ENCODE measurements at places on chromosomes 7 and 10.

GRCh38 chr10:79472449-79472848 lies 27.0 kb upstream of the ZCCHC24 start:
- DNase-seq, result no peak

- no peak for DNase-seq
Observed at GRCh38 chr7:69622014-69622835, 23.9 kb downstream of the AUTS2 start.

- peak; percentile 72 for DNase-seq
Observed at GRCh38 chr7:138170959-138171703, 94.9 kb downstream of the AKR1D1 start.

- no peak for DNase-seq
Observed at GRCh38 chr7:155346285-155346684, 48.6 kb downstream of the INSIG1 start.

GRCh38 chr10:64113792-64114191 lies 592.6 kb downstream of the REEP3 start:
- no peak for DNase-seq

DNA sequence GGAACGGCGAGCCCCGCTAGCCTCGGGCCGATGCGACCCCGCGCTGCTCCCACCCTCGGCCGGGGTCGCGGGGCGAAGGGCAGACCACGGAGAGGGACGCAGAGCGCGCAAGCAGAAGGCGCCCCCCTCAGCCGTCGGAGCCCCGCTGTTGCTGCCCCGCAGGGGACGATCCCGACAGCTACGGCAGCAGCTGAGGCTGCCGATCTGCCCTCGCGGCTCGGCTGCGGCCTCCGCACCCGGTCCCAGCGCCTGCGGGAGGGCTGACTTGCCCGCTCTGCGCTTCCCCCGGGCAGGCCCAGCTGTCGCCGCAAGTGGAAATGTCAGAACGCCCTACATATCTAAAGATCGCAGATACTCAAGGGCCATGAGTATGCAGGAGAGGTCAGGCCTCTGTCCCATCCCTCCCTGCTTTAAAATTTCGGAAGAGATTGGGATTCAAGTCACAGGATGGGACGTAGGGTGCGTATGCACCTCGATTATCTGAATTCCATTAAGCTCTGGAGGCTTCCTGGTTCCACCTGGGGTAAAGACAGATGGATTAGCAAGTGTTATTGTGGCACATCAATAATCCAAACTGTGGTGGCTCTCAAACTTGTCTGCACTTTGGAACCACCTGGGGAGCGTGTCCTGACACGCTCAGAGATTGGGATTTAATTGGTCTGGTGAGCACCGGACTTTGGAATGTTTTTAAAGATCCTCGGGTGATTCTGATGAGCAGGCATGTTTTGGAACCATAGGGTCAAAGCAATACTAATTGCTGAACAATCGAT lies at the start of gene CRPPA:
CRPPA (minus strand) TSS at position 206 of the 770 bp plus-strand sequence. CDS start 216 bp downstream, outside the sequence.
- peak; percentile 82 for DNase-seq

DNA sequence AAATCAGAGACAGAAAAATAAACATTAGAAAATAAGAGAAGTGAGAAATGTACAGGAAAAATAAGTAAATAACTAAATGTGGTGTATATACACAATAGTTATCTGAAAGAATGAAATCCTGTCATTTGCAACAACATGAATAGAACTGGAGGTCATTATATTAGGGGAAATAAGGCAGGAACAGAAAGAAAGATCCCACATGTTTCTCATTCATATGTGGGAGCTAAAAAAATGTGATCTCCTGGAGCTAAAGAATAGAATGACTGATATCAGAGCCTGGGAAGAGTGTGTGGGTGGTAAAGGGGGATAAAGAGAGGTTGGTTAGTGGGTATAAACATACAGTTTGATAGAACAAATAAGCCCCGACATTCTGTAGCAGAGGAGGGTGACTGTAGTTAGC lies 27.3 kb downstream of the PLXDC2 start:
- no peak for DNase-seq

- DNase-seq, result no peak
Observed at GRCh38 chr7:52475001-52475582, 560.3 kb upstream of the POM121L12 start.

GRCh38 chr7:135414850-135415439 lies 95.0 kb downstream of the CNOT4 start:
- peak; percentile 69 for DNase-seq

DNA sequence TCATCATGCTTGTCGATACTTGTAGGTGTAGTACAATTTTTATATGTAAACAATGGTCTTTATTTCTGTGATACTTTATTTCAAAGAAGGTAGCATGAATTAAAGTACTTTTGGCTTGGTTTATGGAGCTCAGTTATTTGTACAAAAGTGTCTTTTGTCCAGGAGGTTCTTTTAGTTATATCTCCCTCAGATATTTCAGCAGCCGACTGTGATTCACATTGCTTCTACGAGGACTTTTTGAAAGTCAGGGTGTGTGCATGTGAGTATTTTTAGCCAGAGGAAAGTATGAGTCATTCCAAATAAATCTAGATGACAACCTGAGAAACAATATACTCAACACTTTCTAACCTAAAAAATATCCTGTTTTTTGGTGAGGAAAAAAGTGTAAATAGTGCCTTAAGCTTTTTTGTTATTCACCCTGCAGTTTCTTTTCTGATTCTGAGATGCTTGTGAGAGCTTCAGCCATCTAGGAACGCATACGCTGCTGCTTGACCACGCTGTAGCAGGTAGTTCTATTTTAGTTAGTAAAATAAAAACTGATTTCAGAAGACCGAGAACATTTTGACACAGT lies 595 bp upstream of the SUN1 start:
- peak; percentile 73 for DNase-seq

DNA sequence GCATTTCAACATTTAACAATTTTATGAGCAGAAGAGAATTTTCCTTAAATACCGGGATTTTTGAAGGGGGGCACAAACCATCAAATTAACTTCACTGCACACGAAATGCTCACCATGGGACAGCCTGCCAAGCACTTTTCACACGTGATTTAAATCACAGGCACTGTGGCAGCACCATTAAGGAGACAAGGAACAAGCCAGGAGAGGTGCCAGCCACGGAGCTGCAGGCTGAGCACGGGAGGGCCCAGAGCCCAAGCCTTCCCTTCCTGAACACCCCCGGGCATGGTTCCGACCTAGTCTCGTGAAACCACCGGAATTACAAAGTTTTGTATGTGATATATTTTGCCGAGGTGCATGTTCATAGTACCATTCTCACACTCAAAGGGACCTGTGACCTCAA lies 13.4 kb downstream of the PITRM1 start:
- DNase-seq, result no peak

DNA sequence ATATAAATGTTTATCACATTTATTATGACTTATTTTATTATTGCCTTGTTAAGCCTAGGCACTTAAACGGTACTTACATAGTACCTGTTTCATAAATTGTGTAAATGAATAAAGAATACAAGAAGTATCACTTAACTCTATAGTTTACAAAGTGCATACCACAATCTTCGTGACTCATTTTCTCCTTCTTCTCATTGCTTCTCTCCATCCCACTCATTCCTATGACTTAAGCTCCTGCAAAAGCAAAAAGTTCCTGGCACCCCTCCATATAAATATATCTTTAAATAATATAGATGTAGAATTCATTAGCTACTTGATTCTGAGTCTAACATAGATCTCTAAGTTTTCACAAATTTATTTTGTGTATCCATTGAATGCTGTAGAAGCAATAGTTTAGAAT lies 1382.0 kb upstream of the CELF2 start:
- DNase-seq, result no peak

GRCh38 chr10:8049865-8050555 lies 4.5 kb upstream of the GATA3 start:
- peak; percentile 74 for DNase-seq

- DNase-seq, result no peak
Observed at GRCh38 chr10:5589661-5590511, 65.1 kb downstream of the CALML3 start.

DNA sequence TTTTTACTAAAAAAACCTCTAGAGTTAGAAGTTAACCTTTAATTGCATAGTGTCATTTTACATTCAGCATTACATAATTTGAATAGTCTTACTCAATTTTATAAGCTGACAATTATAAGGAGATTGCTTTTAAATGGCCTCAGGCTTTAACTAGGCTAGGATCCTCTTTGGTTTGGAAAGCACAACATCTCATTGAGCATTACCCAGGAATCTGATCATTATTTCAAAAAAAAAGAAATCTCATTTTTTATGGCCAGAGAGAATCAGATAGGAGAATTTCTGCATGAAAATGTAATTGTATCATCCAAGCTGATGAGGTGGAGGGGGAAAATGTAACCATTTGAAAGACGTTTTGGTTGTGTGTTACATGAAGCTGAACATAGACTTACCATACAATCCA lies 324.9 kb upstream of the POT1 start:
- DNase-seq, result no peak

- no peak for DNase-seq
Observed at GRCh38 chr7:101081432-101081831, 3.8 kb upstream of the TRIM56 start.

GRCh38 chr10:91575044-91575610 lies 57.7 kb downstream of the PPP1R3C start:
- DNase-seq, result no peak

- no peak for DNase-seq
Observed at GRCh38 chr10:31697271-31698180, 231.1 kb downstream of the ARHGAP12 start.

DNA sequence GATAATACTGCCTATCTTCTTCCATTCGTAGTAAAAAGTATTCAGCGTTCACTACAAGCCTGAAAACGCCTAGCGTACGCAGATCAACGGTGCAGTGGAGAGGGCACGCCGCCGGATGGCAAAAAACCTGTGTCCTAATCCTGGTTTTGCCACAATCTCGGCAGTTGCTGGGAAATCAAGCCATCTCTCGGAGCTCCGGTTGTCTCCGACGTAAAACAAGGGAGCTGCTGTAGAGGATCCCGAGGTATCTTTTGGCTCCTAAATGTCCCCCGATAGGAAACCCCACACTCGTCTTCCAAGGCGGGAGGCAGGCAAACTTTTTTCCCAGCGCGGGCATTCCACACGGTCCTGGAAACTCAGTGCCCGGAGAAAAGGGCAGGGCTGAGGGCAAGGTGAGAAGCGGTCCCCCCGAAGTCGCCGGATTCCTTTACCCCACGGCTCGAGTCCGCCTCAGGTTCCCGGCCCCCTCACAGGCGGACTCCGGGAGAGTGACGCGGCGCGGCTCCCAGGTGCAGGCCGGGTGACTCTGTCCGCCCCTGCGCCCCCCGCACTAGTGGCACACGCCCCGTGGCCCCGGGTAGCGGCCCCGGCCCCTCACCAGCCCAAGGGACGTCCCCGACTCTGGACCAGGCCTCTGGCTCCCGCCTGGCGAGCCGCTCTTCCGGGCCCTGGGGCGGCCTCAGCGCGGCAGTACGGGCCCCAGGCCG lies 649 bp downstream of the IDE start:
- DNase-seq, result peak; percentile 81

- DNase-seq, result peak; percentile 87
Observed at GRCh38 chr7:128841921-128842673, 11.9 kb downstream of the FLNC start.

- DNase-seq, result no peak
Observed at GRCh38 chr10:100019787-100020141, 10.0 kb upstream of the DNMBP start.

DNA sequence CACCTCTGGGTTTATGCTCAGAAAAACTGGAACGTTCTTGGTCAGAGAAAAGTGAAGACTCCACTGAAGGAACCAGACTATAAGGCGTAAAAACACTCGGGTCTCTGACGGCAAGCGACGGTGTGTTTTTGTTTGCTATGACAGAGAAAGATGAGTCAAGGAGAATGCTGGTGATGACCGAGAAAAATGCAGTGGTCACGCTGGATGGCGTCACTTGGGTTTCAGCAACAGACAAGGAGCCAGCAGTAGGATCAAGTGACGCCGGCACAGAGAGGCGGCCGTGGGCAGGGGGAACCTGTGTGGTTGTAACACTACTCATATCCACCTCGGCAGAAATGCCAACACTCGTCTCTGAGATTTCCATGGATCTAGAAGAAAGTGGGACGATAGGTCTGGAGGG lies 63.4 kb downstream of the KIAA1549 start:
- no peak for DNase-seq

DNA sequence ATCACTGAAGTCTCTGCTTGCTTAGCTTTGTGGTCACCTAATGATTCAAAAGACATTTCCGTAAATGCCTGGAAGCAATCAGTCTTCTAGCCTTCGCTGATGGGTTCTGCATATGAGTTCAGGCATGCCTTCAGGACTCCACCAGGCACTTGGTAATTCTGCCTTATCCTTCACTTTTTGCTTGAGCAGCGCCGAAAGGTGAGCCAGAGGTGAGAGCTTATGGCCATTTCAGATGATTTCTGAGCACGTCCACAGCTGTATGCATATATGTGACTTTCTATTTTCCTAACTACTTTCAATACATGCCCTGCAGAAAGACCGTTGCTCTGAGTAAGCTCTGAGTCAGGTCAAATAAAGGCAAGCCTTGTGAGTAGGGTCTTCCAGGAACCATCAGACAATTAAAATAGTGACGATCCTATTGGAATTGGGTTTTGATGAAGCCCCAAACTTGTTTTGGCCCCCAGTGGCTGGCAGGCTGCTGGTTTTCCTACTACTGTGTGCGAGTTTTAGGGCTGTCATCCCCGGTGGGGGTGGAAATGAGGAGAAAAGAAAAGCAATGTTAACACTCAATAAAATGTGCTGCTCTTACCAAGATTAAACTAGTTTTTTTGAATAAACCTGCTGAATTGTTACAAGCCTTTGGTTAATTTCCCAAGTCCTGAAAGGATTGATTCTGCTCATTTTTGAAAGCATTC lies 154.4 kb upstream of the AKR1E2 start:
- DNase-seq, result no peak

- DNase-seq, result no peak
Observed at GRCh38 chr7:16598015-16598414, 47.5 kb downstream of the ANKMY2 start.

DNA sequence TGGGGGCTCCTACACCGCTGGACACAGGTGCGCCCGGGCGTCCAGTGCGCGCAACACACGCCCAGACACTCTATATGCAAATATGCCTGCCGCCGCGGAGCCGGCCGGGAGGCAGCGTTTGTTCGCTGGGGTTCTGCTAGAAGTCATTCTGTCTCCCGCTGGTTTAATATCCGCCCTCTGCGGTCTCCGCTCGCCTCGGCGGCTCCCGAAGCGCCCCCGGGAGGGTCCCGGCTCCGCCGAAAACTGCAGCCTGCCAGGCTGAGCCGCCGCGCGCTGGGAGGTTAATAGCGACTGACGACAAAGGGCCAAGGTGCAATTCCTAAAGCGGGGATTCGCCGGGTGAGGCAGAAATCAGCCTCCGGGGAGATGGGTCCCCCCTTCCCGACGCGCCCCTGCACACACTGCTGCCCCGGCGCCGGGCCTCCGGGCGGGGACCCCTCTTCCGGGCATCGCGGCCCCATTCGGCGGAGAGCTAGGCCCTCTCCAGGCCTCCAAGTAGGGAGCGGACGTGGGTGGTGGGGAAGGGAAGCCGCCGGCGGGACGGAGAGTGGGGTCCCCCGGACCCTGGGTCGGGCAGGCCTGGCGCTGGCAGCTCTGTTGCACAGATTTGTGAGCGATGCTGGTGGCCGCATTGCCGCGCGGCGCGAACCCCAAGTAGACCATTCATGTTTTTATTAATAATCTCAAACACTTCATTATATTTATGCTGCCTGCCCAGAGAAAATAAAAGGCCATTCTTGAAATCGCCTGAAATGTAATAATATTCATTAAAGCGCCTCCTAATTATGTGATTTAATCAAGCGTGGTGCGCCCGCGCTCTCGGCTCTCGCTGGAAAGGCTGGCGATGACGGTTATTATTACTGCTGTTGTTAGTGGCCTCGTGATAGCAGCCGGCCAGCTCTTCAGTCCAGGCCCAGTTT lies 9.1 kb downstream of the EN2 start:
- DNase-seq, result peak; percentile 77

All from activated CD4-positive, alpha-beta T cell treated with anti-CD3 and anti-CD28 coated beads, Interleukin-2, amount 10 ng/mL, durations not matched to agents 24 days and 14 days (primary cell).